Uterus (tissue), 4 donors: ENCODE measurements at places on chromosomes 4 and X. TPM values are rescaled to one million over a fixed set of nuclear protein-coding genes. Genes with fewer than 3 reads are reported as not detected.
A peak's percentile ranks its signal among the peaks of the same experiment; 100 is the strongest.

GRCh38 chrX:2819345-2820135 lies 9.2 kb upstream of the GYG2 start:
- no peak for DNase-seq

DNA sequence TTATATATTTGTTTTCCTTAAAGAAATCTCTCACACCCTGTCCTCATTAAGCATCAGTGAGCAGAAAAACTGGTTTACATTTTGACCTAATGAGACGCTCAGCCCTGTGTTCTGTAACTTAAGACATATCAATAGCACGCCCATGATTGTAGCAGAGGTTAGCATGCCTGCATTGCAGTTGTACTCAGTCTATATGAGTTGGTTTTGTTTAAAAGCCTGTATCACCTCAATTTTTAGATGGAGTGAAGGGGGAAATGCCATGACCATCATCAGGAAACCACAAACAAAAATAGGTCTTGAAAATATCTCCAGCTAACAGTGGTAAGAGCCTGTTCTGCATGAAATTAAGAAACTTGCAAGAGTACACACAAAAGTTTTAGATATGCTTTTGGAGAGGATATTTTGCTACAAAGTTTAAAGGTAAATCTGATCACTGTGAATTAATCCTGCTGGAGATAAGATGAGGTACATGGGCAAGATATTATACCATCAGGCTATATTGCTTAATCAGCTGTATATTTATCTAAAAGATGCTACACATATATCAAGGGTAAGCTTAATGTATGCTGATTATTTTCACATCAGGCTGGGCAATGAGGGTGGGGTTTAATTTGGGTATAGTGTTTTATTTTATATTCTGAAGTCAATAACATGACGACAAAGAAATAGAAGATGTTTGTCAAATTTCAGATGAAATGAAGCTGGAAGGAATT lies 13.1 kb upstream of the COQ2 start:
- no peak for DNase-seq

DNA sequence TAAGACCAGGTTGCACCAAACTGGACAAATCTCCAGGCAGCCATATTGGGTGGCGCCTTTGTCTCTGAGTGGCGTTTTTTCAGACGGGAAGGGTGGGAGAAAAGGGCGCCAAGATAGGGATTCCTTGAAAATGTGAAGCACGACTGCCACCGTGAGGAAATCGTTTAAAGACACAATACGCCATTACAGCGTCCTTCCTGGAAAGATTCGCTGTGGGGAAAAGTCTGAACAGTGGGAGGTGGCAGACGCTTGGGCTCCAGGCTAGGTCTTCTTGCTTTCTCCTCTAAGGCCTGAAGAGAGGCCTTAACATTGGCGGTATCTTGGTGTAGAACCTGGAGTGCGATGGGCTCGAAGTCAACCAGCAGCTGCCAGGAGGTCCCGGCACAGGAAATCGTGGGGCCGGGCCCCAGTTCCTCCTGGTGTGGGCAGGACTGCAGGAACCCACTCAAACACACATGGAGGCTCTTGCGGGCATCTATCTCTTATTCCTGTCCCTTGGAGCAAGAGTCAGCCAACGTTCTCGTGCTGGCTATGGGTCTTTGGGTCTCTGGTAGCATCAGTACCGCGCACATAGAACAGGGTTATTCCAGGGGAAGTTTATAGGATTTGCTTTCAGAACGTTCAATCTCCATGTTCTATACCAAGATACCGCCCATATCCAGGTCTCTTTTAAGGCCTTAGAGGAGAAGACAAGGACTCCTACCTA lies 208.8 kb downstream of the OR13H1 start:
- DNase-seq: peak; percentile 83

GRCh38 chr4:144399927-144400326 lies 246.0 kb upstream of the HHIP start:
- DNase-seq: no peak

- DNase-seq: no peak
Observed at GRCh38 chr4:14299166-14299565, 671.6 kb upstream of the BOD1L1 start.

DNA sequence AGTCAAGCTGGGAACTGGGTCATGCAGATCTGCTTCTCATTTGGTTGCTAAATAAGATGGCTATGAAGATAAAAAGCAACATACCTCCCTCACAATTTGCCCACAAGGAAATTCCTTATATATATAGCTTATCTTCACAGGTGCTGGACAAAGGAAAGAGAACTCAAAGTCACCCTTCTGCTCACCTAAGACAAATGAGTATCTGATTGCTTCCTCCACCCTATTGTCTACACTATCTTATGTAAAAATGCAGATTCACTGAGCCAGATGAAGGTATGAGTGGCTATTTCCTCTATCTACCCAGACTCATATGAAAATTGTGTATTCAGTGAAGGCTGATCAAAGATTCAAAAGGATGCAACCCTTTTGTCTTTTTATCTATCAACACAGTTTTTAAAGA lies 50.8 kb downstream of the CHM start:
- no peak for DNase-seq

LEF1 gene
- 42.6 TPM for total RNA-seq

PNMA6F gene
- not detected for total RNA-seq

PSAPL1 gene
- not detected for total RNA-seq

ADH1A gene
- total RNA-seq: not detected
